ENCODE measurements at places on chromosomes 1 and 21.

DNA sequence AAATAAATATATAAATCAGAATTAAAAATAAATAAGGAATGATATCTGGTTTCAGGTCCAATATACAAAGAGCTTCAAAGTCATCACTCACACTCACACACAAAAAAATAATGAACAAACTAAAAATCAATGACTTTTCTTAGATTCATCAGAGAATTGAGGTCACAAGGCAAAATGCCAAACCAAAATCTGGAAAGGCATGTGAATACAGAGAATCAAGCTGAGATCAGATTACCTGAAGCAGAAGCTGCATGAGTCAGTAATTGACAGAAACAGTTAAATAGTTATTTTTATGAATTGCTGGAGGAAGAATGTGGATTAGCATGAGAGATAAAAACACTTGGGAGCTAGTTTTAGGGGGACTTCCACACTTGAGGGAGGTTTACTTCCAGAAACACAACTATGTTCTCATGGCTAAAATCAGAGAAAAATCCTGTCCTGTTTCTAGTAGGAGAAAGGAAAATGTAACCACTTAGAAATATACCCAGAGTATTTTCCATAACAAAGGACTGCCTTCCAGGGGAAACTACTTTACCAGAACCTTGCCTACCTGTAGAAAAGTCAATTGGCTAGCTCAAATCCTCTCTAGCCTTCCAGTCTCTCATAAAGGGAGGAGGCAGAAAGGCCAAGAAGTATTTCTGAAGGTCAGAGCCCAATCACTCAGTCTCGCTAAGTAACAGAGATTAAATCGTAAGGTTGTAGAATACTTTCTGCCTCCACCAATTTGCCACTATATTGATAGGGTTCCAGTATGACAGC is 536.6 kb upstream of the NR5A2 start:
- DNase-seq = no peak

- DNase-seq = no peak
These were observed 94.8 kb upstream of the PRMT6 start for GRCh38 chr1:106961646-106962045.

DNA sequence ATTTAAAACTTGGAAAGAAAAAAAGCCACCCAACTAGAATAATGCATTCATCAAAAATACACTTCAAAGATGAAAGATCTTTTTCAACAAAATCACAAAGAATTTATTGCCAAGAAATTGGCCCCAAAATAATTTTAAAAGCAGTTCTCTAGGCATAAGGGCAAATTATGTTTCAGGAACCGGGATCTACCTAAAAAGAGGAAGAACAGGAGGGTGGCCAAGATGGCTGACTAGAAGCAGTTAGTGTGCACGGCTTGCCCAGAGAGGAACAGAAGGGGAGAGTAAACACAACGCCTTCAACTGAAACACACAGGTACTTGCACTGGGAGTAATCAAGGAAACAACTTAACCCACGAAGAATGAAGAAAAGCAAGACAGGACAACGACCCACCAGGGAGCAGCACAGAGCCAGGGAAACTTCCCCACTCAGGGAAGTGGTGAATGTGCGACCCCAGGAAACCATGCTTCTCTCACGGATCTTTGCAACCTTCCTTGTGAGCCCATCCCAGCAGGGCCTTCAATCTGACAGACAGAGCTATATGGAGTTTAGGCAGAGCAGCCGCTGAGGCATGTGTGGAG is 46.1 kb downstream of the ACKR1 start:
- no peak for DNase-seq

DNA sequence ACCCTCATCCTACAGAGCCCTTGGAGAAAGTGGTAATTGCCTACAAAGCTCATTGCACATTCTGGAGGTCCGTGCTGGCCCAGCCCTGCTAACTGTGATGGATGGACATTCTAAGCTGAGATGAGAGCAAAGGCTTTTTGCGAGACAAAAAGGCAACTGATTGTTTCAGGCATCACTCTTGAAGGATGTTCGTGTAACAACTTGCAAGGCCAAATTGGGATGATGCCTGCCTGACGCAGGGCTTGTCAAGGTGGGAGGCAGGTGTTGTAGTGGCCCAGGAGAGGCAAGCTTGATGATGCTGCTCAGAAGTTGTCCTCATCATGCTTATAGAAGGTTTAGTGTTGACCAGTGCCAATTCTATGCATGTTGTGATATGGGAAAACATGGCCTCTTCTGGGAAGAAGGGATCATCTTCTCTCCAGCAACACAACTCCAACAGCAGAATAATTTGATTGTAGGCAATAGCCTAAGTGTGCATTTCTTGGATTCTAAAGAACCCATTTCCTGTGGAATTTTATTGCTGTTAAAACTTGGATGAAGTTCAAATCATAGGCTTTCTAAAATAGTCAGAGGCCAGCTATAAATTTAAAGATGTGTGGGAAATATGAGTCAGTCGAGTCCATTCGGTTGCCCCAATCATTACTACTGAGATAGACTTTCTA is 102.5 kb upstream of the COA6 start:
- no peak for DNase-seq

GRCh38 chr1:61187352-61188086 is 105.2 kb downstream of the NFIA start:
- DNase-seq = no peak

GRCh38 chr1:33228935-33229487 is 27.3 kb upstream of the ZNF362 start:
- no peak for DNase-seq

Measured in stimulated activated CD8-positive, alpha-beta memory T cell treated with anti-CD3 and anti-CD28 coated beads, Interleukin-4, amount 100 ng/mL, for 1 hour (primary cell).